Stimulated activated CD4-positive, alpha-beta T cell treated with anti-CD3 and anti-CD28 coated beads, Interleukin-4, amount 100 ng/mL, for 4 hours (primary cell): ENCODE measurements at places on chromosomes 12 and 14.

DNA sequence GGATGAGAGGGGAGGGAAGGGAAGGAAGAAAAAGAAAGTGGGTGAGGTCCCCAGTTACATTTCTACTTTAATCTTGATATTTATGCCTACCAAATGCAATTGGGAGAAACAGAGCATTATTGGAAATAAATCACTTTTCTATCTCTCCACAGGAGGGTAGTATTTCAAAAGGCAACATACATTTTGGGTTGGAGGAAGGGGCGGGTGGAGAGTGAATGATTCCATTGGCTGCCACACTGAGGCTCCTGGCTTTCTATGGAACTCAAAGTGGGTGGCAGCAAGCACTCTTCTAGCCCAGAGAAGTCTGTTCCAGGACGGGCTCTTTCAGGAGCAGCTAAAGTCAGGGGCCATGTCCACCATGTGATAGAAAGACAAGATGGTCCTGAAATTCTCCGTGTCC, 441.3 kb downstream of the DAD1 start:
- no peak for DNase-seq

GRCh38 chr14:102659797-102660196, 67.3 kb downstream of the RCOR1 start:
- DNase-seq = no peak

DNA sequence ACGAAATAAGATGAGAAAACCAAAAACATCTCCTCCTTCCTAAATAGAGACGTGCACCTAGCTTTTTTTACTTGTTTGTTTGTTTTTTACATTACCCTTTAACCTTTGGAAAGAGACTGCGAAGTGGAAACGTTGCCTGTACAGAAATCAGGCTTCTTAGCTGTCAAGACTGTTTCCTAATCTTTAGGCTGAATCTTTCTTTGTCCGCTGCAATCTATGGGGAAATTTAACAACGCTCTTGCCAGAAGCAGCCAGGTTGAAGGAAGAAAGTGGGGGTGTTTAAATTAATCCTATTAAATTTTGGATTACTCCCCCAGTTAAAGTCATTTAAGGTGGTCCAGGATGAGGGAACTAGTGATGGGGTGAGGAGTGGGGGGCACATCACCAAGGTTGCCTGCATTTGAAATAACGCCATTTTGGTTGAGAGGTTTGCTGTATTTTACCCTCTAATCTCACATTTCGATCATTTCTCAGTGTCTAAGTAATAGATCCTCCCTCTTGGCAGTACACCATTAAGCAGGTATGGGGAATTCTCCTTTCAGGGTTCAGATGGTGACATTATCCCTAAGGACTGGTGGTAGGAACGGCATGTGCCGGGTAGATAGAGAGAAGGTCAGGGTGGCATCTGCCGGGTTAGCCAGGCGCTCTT, 2.6 kb downstream of the FLRT2 start:
- no peak for DNase-seq

DNA sequence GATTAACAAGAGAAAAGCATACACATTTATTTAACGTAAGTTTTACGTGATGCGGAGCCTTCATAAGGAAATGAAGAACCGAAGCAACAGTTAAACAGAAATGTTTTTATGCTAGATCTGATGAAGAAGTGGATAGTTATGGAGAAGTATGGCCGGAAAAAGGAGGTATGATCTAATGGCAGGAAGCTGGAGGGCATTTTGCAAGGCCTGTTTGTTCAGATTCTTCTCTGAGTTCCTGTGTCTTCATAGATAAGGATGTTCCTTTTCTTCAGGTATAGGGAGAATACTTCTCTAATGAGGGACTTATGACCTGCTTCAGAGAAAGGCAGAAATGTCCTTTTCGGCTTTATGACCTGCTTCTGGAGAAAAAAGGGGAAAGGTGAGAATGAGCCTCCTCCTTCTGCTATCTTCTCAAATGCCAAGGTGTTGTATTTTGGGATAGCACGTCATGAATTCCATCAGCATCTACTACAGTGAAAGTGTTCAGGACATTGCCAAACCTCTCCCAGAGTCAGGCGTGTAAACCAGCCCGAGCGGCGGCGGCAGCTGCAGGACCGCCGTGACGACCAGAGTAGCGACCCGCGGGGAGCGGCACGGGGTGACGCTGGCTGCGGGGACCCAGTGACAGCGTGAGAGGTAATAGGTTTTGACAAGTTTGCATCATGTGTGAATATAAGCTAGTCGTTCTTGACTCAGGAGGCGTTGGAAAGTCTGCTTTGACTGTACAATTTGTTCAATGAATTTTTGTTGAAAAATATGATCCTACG, 33.7 kb upstream of the SGPP1 start:
- DNase-seq = no peak

GRCh38 chr12:124792961-124793441, 70.7 kb downstream of the SCARB1 start:
- DNase-seq = no peak

- DNase-seq = no peak
Measured at GRCh38 chr14:73761618-73762355, 47.6 kb upstream of the PNMA1 start.

DNA sequence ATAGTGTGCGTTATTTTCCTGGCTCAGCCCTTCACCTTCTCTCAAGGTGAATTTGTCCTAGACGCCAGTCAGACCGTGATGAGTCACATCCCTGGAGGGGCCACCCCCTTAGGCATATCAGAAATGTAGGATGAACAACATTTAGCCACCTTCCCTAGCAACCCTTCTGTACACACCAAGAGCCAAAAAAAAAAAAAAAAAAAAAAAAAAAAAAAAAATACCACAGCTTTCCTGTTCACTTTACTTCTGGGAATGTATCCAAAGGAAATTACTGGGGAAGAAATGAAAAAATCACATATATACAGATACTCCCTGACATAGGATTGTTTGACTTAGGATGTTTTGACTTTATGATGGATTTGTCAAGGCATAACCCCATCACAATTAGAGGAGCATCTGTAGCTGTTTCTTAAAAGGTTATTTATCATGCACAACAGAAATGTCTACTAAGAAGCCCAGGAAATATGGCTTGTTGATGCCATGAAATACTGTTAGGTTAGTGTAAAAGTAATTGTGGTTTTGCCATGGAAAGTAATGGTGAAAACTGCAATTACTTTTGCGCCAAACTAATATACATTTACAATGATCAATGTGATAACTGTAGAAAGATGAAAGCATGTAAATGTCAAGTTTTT, 68.2 kb upstream of the BDKRB2 start:
- DNase-seq = no peak
